ENCODE measurements at places on chromosomes 2 and 18.

DNA sequence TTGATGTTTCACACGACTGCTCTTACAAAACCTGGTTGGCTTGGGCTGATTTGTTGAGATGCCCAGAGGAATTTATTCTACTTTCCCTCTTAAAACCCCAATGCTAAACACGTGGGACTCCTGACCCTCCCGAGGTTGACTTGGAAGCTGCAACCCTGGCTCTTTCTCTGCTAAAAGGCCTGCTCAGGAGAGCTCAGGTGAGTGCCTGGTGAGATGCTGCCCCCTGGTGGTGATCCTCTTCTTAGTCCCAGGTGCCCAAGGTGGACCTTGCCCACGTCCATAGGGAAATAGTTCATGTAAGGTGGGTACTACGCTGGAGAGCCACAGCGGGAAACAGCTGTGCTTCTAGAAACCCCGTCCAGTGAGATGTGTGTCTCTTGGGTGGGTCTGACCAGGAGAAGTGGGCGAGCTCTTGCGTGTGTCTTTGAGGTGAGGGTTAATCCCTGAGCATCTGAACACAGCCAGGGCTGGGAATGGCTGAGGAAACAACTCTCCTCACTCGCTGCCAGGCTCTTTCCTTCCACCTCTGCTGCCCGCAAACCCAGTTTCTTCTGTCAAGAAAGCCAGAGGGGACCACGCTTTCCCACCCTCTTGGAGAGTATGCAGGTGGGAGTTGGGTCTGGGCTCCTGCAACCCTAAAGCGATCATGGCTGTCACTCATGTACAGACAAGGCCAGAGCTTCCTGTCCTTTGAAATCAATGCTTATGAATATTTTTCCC lies 25.5 kb upstream of the PXDN start:
- DNase-seq, result peak; percentile 18

DNA sequence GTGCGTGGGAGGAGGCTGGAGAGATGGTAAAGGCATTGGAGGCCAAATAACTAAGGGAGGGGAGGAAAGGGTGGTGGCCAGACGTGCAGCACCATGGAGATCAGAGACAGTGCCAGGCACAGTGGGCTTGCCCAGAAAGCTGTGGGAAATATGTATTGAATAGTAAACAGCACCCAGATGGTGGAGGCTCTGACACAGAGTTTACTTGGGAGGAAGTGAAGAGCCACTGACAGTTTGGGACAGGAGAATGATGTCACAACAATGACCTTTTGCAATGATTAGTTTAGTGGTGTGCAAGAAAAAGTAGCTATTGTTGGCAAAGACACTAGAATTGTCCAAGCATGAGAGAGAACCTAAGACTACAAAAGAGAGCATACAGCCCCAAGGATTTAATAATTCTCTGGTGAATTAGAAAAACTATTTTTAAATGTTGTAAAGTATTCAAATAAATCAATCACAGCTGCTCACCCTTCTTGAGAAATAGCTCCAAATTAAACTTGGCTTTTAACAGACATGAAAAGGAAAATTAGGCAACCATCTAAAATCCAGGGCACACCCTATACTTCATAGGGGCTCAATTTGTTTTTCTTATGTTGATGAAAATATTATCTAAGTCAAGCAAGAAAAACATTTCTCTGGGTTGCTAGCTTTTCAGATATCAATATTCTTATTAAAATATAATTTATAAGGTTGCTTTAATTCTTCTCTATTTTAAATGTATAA lies 458.7 kb upstream of the HNRNPA3 start:
- no peak for DNase-seq

DNA sequence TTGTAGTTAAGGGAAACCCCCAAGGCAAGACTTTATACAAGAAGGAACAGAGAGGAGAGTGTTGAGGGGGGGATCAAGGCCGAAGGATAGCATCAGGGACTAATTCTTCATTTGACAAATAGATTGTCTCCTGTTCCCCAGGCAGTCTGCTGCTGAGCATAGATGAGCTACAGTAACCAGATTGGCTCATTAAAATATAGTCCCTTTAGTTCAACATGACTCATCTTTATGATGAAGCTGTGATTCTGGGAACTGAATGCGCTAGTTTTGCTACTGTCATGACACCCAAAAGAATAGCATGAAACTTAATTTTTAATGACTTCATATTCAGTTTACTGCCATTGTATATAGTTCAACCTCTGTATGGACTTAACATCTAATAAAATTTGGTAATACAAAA lies 35.5 kb downstream of the TMEFF2 start:
- no peak for DNase-seq

GRCh38 chr18:70249118-70249517 lies 39.7 kb upstream of the SOCS6 start:
- no peak for DNase-seq

GRCh38 chr2:221568299-221568698 lies 3.8 kb downstream of the EPHA4 start:
- no peak for DNase-seq

- DNase-seq, result no peak
Observed at GRCh38 chr2:111208639-111209038, 87.9 kb downstream of the BCL2L11 start.

- no peak for DNase-seq
Observed at GRCh38 chr18:2881840-2882195, 35.0 kb downstream of the EMILIN2 start.

- no peak for DNase-seq
Observed at GRCh38 chr2:237692601-237693290, 65.4 kb downstream of the LRRFIP1 start.

DNA sequence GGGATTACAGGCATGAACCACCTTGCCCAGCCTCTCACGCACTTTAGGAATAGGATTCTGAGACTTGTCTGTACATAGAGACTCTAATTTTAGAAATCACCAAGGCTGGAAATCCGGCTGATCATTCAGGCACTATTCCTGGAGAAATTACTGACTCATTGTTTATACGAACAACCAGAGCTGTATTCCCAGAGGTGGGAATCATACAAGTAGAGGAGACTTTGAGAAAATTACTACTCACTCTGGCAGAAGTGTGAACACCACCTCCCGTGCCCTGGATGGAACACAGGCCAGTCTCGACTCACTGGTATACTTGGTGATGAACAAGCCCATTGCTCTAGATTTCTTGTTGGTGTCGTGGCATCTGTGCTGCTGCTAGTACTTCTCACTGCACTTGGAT lies 5.8 kb upstream of the ADNP2 start:
- no peak for DNase-seq

GRCh38 chr18:63218472-63218871 lies 101.1 kb downstream of the BCL2 start:
- DNase-seq, result no peak

DNA sequence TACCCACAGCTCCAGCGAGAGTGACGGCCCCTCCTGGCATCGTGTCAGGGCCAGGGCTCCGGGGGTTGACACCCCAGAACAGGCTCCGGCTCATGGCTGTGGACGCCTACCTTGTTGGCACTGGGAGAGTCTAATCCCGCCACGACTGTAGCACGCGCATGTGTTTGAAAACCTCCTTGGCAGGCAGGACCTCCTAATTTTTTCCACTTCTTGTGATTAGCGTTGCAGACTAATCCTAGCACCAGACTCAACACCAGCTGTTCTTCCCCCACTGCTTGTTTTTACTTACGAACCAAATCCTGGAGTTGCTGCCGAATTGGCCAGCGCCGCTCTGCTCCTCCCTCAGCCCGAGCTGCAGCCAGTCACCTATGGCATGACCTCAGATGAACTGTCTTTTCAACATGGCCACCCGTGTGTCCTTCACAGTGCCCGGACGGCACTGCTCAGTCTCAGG lies 110.7 kb downstream of the KLHL29 start:
- no peak for DNase-seq

DNA sequence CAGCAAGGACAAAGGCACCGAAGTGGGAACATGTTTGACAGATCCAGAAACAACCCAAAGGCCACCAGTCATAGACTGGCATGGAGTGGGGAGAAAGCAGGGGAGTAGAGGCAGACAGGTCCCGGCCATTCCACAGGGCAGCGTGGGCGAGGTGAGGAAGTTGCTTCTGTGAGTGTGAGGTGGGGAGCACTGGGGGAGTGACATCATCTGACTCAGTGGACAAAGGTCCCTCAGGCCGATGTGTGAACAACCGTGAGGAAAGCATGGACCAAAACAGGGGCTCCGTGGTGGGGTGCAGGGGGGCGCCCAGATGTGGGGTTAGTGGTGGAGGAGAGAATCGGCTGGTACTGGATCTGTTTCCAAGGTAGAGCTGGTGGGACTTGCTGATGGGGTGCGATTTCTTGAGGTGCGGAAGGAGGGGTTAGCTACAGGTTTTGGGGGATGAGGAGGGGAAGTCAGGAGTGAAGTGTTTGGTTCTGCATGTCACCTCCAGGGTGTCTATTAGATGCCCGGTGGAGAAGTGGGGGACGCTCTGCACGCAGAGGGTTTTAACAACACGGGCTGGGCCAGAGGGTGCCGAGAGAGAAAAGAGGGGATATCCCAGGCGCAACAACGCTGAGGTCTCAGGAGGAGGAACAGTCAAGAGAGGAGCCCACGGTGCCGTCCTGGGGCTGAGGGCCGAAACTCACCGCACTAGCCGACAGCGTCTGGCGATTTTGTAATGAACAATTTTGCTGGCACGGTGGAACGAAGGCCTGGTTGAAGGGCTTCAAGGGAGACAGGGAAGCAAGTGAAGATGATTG lies 2.5 kb upstream of the SFT2D3 start:
- DNase-seq, result no peak

- no peak for DNase-seq
Observed at GRCh38 chr2:1620081-1620480, 124.2 kb downstream of the PXDN start.

- DNase-seq, result no peak
Observed at GRCh38 chr18:33841221-33841967, 263.4 kb downstream of the ASXL3 start.

DNA sequence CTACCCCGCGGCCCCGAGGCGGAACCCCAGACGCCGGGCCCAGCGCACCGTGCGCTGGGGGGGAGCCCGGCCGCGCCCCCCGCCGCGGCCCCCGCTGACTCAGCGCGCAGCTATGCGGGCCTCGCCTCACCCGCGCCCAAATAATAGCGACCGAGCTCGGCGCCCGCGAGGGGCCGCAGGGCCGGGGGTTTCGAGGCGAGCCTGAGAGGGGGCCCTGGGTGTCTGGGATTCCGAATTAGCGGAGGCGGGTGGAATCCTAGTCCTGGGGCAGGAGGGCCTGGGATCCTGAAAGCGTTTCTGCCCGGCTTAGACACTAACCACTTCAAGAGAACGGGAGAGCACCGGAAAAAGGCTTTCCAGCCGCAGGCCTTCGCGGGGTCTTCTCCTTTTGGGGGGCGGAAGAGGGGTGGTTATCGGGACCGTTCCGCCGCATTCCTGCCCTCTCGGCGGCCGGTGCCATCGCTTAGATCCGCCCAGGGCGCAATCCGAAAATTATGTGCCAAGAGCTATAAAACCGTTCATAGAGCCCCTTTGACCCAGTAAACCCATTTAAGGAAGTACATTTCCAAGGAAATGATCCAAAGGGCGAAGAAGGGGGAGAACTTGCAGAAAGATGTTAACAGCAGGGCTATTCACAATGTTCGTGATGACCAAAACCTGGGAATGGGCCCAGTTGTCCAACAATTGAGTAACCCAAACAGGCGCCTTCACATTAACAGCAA lies 681 bp upstream of the ROCK2 start:
- peak; percentile 66 for DNase-seq

- DNase-seq, result no peak
Observed at GRCh38 chr2:85709401-85709811, 15.2 kb downstream of the GNLY start.

- DNase-seq, result peak; percentile 79
Observed at GRCh38 chr2:16664052-16664731, 1.4 kb downstream of the CYRIA start.

DNA sequence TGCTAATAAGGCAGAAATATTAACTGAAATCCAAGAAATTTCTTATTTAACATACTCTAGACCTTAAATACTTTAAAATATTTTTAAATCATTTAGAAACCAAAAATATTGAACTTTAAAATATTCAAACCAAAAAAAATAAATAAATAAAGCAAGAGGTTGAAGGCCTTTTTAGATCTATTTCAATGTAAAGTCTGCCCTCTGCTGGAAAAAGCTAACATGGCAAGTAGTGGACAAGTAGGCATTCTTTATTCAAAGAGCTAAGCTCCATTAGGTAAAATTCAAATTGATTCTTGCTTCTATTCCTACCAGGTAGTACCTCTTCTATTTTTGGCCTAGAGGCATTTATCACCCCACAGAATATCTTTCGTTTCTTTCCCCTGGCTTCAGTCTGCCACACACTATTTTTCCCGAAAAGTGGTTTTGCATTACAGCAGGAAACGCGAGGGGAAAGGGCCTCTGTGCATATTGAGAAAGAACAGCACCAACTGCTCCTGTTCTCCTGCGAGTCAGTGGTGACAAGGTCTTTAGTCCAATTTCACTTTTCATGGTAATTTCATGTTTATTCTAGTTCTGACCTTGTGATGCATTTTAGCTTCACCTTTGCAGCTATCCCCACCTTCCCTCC lies 20.4 kb downstream of the IFIH1 start:
- DNase-seq, result peak; percentile 81

DNA sequence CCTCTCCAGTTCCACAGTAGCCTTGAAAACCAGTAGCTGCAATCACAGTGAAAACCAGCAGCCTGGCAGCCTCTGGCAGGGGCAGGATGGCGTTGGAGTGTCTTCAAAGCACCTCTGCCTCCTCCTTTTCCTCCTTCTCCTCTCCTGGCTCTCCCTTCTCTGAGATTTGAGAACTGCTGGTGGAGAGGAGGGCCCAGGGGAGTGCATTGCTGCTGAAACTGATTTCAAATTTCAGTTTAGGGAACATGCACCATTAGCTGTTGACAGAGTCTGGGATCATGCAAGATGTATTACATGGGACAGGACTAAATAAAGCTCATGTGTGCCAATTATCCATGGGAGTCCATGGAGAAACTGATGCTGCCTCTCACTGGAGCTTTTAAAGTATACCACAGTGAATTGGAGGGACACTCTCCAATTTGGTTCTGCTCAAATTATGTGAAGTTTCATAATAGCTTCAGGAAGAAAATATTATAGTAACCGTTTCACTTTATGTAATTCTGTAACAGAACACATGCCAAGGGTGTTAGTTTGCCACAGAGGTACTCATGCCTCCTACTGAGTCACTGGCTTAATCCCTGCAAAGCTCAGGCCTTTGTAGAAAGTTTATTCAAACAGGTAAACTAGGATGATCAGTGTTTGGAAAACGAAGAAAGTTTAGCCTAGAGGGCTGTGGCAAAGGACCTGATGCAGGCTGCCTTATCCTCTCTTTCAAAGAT lies 146.1 kb downstream of the PRPF40A start:
- no peak for DNase-seq

DNA sequence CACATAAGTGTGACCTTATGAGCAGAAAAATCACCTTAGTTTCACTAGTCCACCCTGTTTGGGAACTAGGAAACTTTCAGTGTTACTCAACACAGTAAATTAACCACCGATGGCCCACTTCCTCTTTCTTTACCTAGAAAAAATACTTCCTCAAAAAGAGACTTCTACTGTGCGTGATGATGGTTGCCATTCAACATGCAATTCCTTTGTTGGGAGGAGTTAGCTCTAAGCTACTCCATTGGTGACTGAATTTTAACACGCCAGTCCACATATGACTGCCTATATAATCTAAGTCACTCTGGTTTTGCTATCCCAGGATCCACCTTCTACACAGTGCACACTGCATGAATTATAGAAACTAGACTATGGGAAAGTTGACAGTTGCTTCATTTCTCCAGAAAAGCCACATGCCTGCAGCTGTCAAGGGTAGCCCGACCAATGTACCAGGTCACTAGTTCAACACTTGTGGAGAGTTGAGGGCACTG lies 47.8 kb upstream of the REG3G start:
- DNase-seq, result peak; percentile 16

- DNase-seq, result no peak
Observed at GRCh38 chr2:216546241-216546640, 47.6 kb downstream of the RPL37A start.

GRCh38 chr2:33670392-33670937 lies 71.4 kb upstream of the FAM98A start:
- no peak for DNase-seq
